Left kidney (tissue), 8 donors: ENCODE measurements at places on chromosomes 16 and 17.

GRCh38 chr16:75854152-75854551 is 127.9 kb upstream of the CPHXL start:
- DNase-seq = no peak

DNA sequence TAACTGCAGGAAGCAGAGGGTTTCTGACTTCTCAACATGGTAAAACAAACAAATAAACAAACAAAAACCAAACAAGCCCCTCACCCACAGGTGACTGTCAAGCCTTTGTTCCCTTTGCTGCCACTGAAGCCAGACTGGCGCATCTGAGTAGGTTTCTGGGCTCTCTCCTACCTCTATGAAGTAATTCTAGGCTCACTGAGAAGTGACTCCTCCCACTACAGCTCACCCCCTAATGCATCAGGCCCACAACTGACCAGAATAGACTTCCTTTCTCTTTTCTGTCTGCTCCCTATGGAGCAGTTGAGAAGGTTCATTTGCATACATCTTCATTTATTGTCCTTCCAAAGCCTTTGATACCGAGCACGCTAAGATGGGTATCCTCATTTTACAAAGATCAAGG is 77.0 kb upstream of the CCL2 start:
- no peak for DNase-seq

DNA sequence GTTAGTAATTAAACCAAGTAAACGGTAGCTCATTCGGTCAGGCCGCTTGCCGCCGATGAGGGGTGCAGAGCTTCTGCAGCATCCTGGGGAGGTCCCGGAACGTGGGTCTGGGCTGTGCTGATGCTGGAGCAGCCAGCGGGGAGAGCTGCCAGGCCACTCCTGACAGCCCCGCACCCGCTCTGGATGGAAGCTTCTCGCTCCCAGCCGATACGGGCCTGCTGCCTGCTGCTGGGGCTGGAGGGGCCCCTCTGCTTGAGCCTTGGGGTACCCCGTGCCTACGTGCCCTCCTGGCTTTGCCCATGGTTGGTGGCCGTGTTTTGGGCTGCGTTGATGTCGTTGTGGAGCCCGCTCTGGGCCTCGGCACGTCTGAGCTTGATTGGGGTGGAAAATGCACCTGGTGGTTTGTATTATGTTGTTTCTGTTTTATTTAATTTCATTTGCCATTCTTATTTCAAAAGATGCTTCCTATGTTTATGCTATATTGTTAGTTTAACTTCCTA is 41.6 kb upstream of the ZNF750 start:
- no peak for DNase-seq

DNA sequence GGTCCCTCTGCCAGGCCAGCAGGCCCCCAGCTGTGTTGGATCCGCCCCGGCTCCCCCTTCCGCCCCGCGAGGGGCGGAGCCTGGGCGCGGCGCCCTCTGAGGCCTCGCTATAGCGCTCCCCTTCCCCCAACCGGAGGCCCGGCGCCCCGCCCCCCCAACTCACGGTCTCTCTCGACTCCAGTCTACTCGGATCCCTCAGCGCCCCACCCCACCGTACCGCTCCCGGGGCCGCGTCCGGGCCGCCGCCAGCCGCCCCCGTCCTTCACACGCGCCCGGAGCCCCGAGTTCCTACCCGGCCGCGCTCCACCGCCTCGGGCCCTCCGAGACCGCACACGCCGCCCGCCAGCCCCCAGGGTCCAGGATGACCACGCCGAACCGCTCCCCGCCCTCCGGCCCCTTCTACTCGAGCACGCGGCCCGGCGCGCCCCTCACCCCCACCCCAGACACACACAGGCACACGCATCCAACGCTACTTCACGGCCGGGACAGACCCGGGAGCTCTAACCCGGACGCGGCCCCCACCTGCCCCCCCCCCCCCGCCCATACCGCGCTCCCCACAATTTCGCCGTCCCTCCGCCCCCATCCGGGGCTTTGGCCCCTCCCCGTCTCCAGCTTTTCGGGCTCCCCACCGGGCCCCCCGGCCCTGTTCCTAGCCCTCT is 1.4 kb downstream of the PHF23 start:
- DNase-seq = no peak

- DNase-seq = no peak
These were observed 59.0 kb upstream of the WSCD1 start for GRCh38 chr17:6011206-6011605.

DNA sequence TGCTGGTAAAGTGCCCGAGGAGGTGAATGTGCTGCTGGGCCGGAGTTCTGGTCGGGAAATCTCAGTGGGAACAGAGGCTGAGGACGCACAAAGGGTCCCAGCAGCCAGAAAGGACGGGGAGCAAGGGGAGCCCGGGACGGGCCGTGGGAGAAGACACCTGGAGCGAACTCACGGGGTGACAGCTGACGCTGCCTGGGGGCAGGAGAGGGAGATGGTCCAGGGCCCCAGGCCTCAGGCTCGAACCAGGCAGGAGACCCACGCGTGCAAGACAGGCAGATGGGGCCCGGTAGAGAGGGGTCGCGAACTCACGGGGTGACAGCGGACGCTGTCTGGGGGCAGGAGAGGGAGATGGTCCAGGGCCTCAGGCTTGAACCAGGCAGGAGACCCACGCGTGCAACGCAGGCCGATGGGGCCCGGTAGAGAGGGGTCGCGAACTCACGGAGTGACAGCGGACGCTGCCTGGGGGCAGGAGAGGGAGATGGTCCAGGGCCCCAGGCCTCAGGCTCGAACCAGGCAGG is 72.9 kb downstream of the METRNL start:
- no peak for DNase-seq

DNA sequence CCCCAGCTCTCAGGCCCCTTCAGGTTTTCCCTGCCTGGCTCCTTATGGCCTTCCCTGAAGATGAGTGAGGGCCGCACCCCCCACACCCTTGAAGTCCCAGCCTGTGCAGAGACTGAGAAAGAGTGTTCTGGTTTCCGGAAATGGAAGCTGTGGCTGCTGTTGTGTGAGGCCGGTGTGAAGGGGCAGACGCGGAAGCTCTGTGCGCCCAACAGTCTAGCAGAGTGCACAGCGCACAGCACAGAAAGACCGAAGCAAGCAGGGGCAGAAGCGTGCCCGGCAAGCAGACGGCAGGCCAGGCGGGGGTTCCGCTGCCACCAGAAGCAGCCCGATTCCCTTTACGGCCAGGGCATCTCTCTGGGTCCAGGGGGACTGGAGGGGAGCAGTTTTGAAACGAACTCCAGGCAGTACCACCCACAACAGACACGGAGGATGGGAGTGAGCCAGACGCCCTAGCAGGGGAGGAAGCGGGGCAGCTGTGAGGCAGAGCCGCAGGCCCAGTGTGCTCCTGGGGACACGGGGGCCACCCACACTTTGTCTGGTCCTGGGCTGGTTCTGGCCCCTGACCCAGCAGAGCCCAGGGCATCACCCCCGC is 16.7 kb downstream of the TPSG1 start:
- DNase-seq = no peak
